Effector memory CD4-positive, alpha-beta T cell (primary cell): ENCODE measurements at places on chromosomes 2 and 18.

GRCh38 chr18:48919547-48919946 lies 31.2 kb downstream of the SMAD7 start:
- no peak for DNase-seq

- DNase-seq = no peak
Observed at GRCh38 chr18:5941890-5942289, 46.6 kb upstream of the TMEM200C start.

DNA sequence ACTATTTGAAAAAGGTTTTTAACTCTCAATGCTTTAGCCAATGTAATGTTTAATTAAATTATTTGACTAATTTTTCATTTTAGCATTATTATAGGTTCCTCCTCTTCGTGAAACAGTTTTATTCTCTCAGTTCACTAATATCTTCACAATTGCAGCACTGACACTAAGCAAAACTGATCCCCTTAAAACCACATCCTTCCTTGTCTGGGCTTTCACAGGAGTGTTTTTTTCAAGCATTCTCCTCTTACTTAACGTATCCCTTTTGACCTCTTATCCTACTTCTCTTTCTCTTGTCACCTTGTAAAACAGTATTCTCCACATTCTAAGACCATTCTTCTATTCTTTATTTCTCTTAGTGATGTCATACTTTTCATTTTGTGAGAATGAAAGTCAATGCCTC lies 112.8 kb downstream of the DSC3 start:
- no peak for DNase-seq

GRCh38 chr2:216534809-216535208 lies 36.2 kb downstream of the RPL37A start:
- DNase-seq = no peak

GRCh38 chr2:18492721-18493120 lies 67.7 kb downstream of the RDH14 start:
- no peak for DNase-seq

DNA sequence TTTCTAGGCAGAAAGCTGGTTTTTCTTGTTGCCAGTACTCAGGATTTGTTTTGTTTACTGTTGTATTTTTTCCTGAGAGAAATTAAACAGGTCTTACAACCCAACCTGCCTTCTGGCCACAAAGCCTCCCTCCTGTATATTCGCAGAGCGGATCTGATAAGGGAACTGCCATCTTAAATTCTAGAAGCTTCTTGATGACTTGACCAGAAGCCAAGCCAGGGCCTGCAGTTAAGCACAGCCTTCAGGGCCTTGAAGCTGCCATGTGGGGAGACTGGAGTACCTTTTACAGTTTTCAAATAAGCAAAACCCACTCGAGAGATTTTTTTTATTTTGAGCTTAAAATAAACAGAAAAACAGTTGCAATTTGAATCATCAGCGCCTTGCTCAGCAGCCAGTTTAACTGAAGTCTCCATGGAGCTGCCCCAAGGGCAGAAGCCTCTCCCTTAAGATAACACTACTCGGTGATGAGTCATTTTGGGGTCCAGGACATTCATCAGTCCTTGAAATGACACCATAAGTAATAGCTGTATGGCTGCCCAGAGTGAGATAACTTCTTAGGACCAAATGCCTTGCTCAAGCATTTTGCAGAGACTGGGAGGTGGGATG lies 51.5 kb upstream of the PHLPP1 start:
- no peak for DNase-seq

- no peak for DNase-seq
Observed at GRCh38 chr2:86344404-86344803, 7.0 kb upstream of the REEP1 start.

GRCh38 chr2:240309214-240309613 lies 126.2 kb upstream of the GPC1 start:
- no peak for DNase-seq

DNA sequence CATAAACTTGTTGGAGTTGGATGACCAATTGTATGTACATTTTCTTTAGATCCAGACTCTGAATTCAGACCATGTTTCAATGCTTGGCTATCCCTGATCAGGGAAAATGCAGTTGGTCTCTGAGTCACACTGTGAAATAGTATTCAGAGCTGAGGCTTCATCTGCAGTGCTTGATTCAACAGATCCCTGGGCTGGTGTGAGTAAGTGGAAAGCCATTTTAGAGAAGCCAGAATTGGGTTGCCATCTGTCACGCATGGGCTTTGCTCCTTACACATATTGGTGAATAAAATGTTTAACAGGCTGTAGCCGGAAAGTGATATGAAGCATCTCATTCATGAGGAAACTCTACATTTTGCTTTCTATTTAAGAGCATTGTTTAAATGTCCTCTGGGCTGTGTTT lies 50.0 kb upstream of the ACYP2 start:
- no peak for DNase-seq

GRCh38 chr18:10274301-10274700 lies 180.1 kb upstream of the APCDD1 start:
- DNase-seq = no peak

DNA sequence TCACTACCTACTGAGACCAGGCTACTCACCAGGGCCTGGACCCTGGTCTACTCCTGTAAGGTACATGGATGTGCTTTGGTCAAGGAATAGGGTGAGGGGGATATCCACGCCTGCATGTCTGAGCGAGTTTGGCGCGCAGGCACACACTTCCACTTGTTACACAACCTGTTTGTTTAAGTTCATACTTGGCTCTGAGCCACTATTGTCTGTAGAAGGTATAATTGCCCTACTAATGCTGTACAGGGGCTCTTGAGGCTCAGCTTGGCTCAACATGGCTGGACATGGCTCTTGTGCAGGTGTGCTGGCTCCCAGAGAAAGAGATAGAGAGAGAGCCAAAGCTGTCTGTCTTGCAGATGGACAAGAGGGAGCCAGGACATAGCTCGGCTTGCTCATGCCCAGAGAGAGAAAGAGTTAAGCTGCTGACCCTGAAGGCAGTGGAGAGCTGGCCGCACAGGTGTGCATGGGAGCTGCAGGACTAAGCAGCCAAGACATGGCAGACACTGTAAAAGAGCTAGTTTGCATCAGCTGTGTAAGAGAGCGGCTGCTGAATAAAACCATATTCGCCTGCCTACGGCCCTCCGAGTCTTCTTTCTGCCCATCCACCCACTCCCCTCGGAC lies 35.2 kb downstream of the NPPC start:
- no peak for DNase-seq

DNA sequence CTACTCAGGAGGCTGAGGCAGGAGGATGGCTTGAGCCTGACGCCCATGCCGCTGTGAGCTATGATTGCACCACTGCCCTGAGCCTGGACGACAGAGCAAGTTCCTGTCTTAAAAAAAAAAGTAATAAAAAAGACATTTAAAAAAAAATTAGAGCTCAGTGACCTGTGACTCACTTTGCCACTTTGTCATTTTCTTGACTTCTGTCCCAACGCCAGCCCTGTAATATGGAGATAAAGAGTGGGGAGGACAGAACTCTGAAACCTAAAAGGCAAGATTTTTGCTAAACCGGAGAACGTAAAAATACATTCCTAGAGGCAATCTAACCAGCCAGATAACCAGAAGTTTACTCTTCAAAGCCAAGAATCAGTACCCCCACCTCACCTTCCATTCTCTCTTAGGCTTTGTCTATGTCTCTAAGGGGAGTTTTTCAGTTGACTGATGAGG lies 49.0 kb downstream of the PRKRA start:
- no peak for DNase-seq

GRCh38 chr18:56570978-56571377 lies 67.4 kb downstream of the TXNL1 start:
- no peak for DNase-seq

DNA sequence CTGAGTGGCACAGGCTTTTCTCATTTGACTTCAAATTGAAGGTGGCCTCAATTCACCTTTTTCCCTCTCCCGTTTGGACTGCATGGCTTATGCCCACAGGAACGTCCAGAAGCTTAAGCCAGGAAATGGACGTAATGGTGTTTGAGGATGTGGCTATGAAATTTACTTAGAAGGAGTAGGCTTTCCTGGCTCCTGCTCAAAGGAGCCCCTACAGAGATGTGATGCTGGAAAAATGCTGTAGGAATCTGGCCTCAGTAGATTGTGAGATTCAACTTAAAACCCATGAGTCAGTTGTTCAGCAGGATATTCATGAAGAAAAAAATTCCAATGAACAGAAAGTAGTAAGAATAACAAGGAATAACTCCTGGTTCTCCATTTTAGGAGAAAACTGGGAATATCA lies 129.0 kb downstream of the ICOS start:
- no peak for DNase-seq

DNA sequence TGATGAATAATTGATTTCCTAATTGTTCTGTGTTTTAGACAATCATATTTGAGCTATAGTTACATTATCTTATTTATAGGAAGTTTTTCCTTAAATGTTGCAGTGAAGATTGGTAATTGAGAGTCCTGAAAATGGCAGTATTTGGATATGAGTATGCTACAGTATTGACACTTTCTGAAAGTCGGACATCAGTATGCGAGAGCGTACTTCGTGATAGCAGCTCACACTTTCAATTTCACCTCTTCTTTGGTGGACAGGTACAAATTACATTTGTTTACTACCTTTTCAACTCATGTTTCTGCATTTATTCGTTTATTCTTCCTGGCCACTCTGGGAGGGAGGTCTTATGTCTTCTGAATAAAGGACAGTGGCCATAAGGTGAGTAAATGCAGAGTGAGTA lies 38.7 kb downstream of the EML4 start:
- DNase-seq = no peak

DNA sequence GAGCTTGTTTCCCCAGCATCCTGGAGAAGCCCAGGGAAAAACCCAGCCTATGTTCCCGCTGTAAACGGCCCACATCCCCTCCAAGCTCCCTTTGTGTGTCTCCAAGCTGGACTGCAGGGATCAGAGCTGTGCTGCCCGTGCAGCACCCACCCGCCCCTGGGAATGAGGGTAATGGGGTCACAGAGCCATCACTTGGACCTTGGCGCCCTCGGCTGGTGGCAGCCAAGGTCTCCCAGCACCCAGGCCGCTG lies 670 bp upstream of the INPP5D start:
- DNase-seq = no peak

GRCh38 chr18:10322435-10322834 lies 132.0 kb upstream of the APCDD1 start:
- DNase-seq = no peak

DNA sequence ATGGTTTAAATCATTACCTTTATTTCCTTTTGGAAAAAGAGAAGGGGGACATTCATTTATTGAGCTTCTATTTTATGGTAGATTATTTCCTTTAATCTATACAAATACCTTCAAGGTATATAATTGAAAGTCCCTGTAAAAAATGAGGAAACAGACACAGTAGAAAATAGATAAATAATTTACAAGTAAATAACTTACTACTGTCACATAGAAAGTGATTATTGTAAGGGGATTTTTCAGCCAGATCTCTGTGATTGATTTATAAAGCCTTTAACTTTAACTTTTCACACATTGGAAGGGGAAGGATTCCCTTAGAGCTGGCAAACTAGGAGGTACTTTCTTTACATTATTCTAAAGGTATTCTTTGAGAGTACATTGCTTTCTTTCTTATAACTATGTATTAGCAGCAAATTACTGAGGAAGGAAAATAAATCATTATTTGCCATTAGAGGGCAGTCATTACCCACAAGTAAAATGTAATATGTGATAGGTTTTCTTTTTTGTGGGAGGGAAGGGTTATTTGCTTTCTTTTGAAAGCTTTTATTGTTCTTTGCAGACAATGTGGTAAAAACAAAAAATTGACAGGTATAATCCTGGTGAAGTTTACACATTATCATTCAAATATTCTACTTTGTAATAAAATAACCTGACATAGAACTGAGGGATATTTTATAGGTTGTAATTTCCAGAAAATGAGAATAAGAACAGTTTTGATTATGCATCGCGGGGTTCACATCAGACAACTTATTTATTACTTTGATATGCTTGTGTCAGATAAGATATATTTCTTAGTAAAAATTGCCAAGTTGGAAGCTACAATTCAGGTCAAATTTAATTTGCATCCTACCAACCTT lies 24.8 kb upstream of the RPE start:
- DNase-seq = no peak

DNA sequence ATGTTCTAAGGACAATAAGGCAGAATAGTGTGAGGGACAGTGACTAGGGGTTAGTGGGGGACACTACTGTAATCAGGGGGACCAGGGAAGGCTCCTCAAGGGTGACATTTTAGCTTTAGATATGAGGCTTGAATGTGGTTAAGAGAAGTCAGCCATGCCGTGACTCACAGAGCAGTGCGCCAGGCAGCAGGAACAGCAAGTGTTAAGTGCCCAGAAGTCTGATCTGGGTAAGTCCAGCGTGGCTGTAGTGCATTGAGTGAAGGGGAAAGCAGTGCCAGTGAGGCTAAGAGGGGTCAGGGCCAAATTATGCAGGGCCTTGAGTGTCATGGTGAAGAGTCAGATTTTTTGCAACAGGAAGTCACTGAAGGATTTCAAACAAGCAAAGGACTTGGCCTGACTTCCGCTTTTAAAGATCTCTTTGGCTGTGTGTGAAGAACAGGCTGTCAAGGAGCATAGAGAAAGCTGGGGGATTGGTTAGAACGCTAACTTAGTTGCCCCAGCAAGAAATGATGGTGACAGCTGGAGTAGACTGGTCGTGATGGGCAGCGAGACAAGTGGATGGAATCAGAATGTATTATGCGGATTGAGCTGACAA lies 151.5 kb downstream of the MSH2 start:
- DNase-seq = no peak

GRCh38 chr2:30664761-30665358 lies 142.4 kb downstream of the CAPN13 start:
- DNase-seq = no peak

DNA sequence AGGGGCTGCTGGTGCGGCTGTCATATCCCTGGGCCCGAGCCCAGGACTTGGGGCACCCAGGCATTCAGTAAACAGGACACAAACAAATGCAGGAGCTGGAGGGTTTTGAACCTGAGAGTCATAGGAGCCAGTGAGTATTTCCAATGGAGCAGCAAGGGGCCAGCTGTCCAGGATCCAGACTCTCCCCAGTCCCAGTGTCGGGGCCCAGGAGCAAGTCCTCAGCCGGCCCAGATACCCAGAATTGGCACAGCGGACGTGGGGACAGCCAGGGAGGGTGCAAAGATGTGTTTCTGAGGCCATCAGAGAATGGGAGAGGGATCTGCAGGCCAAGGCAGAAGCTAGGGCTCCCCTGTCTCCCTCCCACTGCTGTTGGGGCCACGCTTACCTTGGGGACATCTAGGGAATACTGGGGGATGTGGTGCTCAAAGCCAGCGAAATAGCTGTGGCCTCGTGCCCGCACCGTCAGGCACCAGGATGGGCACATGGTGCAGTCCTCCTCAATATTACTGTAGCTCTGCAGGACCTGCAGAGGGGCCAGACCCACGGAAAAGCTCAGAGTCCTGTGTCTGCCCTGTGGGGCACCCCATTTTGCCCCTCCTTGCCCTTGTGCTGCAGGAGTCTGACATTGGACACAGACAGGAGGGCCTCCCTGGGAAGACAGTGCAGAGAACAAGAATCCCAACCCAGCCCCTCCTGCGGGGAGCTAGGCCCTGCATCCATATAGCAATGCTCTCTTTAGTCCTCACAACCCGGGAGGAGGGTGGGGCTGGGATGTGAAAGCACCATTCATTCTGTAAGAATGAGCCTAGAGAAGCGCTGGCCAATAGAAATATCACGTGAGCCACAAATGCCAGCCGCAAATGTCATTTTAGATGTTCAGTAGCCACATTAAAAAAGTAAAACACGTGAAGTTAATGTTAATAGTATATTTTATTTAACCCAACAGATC lies 15.4 kb downstream of the CFAP65 start:
- no peak for DNase-seq

- DNase-seq = no peak
Observed at GRCh38 chr2:64526034-64526433, 1.9 kb downstream of the AFTPH start.

GRCh38 chr2:215532844-215533243 lies 97.0 kb upstream of the FN1 start:
- no peak for DNase-seq

GRCh38 chr2:143252138-143252907 lies 123.1 kb downstream of the ARHGAP15 start:
- DNase-seq = no peak
